Gastroesophageal sphincter (tissue), 4 donors: ENCODE measurements at places on chromosomes 7 and 10. TPM values are rescaled to one million over a fixed set of nuclear protein-coding genes. Genes with fewer than 3 reads are reported as not detected.
A peak's percentile ranks its signal among the peaks of the same experiment; 100 is the strongest.

DNA sequence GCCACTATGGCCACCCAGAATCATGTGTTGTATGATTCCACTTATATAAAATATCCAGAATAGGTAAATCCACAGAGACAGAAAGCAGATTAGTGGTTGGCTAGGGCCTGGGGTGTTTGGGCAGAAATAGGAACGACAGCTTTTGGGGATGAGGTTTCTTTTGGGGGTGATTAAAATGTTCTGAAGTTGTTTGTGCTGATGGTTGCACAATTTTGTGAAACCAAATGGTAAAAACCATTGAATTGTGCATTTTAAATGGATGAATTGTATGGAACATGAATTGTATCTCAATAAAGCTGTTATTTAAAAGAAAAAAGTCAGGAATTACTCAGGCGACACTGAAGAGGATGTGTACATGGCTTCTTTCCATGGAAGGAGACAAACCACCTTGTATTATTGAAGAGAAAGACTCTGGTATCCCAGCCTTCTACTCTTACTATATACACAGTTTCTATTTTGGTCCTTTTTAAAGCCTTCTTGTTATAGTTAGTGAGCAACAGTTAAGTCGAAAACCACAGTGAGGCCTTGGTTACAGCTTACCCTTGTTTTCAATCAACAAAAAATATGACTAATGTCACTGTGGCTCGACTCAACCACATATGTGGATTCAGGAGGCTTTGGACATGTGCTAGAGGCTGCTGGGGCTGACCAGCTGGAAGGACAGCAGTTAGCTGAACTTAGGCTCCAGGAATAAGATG lies 57.1 kb upstream of the KMT2E start:
- ATAC-seq, result peak; percentile 26

DNA sequence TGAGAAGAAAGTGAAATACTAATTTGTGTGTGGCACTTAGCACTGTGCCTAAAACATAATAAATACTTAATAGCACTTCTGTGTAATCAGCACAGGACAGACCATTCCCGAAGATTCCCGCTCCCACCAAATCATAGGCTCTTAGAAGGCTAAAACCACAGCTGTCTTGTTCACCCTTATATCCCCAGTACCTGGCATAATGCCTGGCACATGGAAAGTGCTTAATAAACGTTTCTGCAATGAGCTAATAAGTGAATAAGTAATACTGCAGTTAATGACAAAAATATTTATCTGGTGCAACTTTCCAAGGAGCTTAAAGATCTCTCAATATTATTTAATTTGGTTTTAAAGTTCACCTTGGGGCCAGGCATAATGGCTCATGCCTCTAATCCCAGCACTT lies 43.2 kb downstream of the MTURN start:
- ATAC-seq, result no peak

DNA sequence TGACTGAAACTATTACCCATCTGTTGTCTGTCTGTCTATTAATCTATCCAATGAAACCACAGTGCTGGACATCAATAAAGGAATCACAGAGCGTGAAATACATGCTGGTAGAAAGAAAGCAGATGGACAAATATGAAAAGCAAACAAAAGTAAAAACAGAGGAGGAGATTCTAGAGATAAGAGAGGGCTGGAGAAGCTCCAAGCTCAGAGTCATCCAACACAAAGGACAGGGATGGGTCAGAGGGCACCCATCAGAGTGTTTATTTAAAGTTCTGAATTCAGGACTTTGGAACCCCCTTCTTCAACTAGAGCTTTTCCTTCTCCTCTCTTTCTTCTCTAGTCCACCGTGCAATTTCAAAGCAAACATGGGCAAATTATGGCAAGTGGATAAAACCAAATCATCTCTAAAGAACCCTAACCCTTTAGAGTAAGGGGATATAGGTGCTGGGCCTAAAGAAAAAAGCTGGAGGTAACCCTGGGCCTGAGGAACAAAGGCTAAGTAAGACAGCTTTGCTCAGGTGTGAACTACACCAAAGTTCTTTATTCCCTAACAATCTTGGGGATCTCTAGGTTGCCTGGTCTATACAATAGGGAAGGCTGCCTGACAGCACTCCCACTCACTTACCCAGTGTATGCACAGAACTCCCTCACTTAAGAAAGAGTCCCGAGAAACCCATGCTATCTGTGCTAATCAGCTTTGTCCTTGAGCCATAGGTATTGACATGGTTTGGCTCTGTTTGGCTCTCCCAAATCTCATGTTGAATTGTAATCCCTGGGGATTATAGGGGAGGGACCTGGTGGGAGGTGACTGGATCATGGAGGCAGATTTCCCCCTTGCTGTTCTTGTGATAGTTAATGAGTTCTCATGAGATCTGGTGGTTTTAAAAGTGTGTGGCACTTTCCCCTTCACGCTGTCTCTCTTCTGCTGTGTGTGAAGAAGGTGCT lies 97.0 kb downstream of the BAMBI start:
- ATAC-seq, result no peak

DNA sequence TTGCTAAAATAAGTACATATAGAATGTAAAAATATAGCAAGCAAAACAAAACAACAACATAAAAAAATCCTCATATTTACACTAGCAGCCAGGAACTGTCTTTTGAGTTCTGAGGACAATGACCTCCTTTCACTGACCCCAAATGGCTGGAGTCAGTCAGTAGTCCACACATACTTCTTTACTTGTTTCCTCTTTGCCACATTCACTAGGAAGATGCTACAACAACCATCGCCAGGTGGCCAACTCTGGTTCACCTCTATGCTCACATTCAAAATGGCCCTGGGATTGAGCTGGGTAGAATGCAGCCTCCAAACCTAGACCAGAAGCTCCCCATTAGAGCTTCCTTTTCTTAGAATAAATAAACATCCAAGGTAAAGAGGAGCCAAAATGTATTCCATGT lies 356.2 kb downstream of the PLXNA4 start:
- ATAC-seq, result no peak

GRCh38 chr10:11446864-11447263 lies 164.6 kb downstream of the USP6NL start:
- no peak for ATAC-seq

DNA sequence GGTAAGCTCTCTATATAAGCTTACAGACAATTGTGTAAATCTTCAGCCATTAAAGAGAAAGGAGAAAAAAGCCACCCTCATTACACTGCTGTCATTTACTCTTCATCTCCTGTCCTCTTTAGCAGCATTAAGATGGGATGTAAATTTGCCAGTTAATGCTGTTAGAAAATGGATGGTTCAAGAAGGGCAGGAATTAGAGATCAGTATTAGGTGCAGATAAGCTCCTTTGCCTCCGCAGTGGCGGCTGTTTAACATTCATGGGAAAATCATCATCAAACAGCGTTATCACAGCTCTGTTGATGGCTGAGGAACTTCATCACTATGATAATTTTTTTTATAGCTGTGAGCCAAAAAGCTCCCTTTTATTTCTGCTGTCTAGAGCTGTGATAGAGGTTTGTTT lies 61.8 kb upstream of the FAM204A start:
- ATAC-seq, result no peak

DNA sequence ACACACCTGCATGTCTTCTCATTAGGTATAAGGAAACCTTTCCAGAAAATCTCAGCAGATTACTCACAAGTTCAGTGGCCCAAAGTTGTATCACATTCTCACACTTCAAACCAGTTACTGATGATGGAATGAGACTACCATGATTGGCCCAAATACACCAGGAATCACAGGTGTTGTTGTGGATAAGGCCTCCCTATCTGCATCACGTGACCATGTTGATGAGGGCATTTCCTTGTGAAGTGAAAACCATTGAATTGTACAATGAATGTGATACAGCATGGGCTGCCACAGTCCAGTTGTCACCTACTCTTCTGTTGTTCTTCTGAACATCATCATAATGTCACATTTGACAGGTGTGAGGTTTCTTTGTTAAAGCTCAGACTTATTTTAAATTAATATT lies 431.7 kb downstream of the AUTS2 start:
- no peak for ATAC-seq

- ATAC-seq, result no peak
Observed at GRCh38 chr10:131963350-131963749, 18.4 kb downstream of the BNIP3 start.

DNA sequence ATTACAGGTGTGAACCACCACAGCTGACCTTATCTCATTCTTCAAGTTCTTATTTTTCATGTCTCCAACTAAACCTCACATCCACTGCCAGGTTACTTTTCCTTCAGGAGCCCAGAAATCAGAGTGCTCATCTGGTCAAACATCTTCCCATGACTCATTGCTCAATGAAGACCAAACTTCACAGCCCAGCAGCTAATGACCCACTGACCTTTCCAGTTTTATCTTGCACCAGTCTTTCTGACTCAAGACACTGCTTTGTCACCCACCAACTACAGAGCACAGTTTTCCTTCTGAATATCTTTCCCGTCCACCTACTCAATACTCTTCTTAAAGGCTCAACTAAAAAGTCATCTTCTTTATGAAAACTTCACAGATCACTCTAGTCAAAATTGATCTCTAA lies 245.1 kb downstream of the CHCHD3 start:
- no peak for ATAC-seq

DNA sequence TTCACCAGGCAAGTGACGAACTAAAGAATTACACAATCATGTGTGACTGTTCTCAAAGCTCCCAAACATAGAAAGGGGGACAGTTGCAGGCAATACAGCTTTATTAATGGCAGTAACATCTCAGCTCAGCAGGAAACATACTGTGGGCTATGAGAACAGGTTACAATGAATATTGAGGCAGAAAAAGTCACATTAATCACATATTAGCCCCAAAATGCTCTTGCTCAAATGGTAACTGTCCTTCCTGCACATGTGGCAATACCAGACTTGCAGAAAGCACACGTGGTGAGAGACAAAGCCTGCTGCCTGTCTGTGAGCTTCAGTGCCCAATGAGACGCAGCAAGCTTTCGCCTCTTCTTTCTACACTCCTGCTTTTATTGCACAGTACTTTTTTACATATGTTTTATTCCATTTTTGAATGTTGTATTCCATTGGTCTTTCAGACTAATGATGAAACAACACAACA lies 104.9 kb upstream of the ACBD5 start:
- no peak for ATAC-seq

DNA sequence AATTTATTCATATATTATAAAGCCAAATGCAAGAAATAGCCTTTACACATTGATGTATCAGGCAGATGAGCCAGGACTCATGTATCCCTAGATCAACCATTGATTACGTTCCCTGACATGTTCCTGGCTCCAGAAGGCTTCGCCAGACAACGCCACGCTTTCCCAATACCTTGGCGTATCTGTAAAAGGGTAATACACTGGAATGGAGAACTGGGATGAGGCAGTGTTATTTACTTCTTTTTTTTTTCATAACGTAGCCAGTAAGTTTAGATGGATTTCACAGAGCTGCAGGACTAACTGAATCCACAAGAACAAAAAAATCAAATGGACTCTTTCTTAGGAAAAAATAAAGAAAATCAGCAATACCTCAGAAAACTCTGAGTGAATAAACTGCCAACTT lies 588.1 kb upstream of the SEMA3D start:
- peak; percentile 45 for ATAC-seq

DNA sequence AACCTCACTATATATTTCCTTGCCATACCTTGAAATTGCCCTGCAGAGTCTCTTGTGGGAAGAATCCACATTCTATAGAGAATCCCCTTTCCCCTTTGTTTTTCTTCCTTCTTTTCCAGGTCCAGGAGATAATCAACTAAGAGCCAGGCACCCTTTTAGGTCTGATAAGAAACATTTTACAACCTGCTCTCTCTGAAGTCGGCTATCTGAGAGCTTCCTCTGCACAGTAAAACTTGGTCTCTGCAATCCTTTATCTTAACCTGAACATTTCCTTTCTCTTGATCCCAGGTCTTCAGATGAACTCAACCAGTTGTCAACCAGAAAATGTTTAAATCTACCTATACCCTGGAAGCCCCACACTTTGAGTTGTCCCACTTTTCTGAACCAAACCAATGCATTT lies 19.5 kb upstream of the PTER start:
- ATAC-seq, result no peak

GRCh38 chr7:107998660-107999480 lies 4.1 kb downstream of the LAMB1 start:
- ATAC-seq, result no peak

DNA sequence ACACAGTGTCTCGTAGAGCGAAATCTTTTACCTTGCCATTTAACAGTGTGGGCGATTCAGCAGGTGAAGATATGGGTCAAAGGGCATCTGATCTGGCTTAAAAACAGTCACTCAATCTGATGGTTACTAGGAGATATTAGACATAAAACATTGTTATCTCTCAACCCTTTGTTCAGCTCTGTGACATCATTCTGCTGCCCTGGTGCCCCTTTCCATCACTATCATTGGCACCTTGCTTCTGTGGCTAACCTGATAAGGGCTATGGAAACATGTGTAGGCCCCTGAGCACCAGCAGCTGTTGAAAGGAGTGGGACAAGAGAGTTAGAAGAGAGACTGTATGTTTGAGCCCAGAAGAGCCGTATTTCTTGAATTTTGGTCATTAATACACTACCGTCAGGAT lies 650.3 kb downstream of the PHTF2 start:
- no peak for ATAC-seq

DNA sequence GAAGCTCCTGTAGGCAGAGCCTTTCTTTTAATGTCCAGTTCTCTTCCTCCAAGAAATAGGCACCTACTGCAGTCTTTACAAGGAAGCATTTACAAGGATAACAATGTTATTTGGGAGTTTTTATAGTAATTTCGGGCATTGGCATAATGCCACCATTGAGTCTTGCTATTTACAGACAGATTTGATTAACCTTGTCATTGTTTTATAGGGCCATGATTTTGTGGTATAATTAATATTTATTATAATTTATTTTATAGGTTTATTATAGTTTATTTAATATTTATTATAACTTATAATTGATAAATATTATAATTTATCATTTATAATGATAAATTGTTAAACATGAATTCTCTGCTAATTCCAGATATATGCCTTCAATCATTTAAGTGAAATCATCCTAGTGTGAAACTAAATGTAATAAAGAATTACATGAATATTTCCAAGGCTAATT lies 573 bp upstream of the POT1 start:
- no peak for ATAC-seq

- no peak for ATAC-seq
Observed at GRCh38 chr7:116955801-116956476, 2.6 kb downstream of the ST7 start.

- ATAC-seq, result no peak
Observed at GRCh38 chr10:78985973-78986818, 82.6 kb upstream of the ZMIZ1 start.

The SLC18A2 gene
- total RNA-seq, result 1.9 TPM

The FRA10AC1 gene
- 19.4 TPM for total RNA-seq

The ZFAND2A gene
- 22.4 TPM for total RNA-seq

The COL13A1 gene
- total RNA-seq, result 6.8 TPM

The MMD2 gene
- not detected for total RNA-seq

The HOXA6 gene
- not detected for total RNA-seq

The NAT16 gene
- total RNA-seq, result not detected

The RPP30 gene
- 33.6 TPM for total RNA-seq
